Fibroblast of skin of right quadriceps (primary cell): ENCODE measurements at places on chromosomes 16 and 17.
A peak's percentile ranks its signal among the peaks of the same experiment; 100 is the strongest.

- DNase-seq: peak; percentile 21
Observed at GRCh38 chr16:65510850-65511249, 389.0 kb upstream of the CDH11 start.

GRCh38 chr16:88619859-88620815 lies 18.2 kb upstream of the IL17C start:
- DNase-seq: no peak

- no peak for DNase-seq
Observed at GRCh38 chr17:11705111-11705510, 106.8 kb downstream of the DNAH9 start.

DNA sequence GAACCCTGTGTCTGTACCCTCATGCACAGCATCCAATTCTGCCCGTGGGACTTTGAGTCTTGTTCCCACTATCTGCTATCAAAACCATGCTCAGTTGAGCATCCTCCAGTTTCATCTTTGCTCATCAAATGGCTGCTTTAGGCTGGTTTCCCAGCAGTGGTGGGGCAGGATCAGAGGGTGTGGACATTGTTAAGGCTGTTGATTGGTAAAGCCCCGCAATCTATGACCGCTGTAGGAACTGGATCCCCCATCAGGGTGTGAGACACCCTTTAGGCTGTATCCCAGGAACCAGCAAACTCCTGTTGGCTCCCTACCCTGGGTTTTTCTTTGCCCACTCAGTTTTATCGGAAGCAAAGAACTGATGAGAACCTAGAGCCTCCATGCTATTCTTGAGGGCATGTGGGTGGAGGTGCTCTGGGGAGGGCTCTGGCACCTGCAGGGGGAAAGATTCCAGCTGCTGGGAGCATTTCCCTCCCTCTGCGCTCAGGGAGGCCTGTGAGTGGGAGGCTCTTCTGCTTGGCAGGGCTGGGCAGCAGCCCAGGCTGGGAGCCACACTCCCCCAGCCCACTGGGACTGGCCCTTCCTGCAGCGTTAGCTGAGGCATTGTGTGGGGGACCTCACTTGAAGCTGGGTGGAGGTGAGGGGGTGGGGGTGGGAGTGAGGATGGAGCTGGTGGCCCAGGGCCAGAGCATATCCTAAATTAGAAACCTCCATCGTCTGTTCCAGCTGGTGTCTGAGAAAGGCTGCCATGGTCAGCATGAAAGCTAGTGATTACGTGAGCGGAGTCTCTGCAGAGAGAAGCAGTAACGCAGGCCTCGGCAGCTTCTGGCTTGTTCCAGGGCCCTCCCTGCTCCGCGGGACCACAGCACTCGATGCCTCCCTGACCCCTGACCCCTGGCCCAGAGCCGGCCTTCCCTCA lies 160.6 kb downstream of the IRF8 start:
- no peak for DNase-seq

GRCh38 chr16:27444015-27444414 lies 42.0 kb downstream of the IL21R start:
- peak; percentile 61 for DNase-seq

GRCh38 chr16:19172098-19172780 lies 4.2 kb downstream of the SYT17 start:
- no peak for DNase-seq

- DNase-seq: no peak
Observed at GRCh38 chr17:28533091-28533807, 19.2 kb downstream of the UNC119 start.

- DNase-seq: no peak
Observed at GRCh38 chr17:81550830-81551457, 1.2 kb downstream of the FAAP100 start.

DNA sequence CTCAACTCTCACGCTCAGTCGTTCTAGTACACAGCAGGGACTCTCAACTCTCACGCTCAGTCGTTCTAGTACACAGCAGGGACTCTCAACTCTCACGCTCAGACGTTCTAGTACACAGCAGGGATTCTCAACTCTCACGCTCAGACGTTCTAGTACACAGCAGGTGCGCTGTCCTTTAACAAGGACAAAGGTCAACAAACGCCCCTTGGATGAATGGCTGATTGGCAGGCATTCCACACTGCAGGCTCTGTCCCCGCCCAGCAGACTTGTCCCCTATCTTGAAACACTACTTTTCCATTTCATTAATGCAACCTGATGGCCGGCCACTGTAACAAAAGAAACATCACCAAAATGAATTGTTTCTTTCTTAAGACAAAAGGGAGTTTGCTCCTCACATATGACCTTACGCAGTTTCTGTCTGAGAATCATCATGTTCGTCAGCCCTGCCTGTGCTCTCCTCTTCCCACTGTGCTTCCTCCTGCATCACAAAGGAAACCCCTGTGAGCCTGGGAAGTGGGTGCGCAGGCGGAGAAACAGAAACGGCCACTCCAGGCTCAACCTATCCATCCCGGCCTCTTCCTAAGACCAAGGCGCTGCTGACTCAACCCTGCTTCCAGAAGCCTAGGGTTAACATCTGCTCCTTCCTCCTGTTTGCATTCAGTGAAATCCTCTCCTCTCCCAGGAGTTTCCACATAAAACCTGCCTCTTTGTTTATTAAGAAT lies 59.8 kb downstream of the ANKRD11 start:
- no peak for DNase-seq

DNA sequence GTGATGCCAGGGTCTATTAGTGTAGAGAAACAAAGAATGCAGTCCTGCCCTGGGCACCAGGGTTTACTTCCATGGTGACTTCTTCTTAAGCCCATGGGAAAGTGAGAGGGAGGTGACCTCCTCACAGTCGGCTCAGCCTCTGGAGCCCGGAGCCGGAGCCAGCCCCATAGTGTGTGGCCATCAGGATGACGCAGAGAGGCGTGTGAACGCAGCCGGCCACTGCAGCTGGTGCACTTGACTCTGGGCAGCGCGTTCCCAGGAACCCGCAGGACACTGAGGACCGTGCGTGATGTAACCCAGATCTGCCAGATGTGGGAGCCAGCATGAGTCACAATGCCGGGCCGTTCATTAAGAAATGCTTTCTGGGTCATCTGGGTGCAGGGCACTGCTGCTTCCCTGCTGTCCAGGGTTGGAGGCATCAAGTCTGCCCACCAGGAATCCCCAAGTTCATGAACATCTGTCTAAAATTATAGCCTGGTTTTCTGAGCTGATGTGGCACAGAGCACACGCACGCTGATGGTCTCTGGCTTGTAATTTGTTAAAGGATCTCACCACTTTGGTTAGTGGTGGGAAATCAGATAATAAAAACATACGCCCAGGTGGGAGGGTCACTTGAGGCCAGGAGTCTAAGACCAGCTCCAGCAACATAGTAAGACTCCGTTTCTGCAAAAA lies 114.1 kb downstream of the PITPNC1 start:
- peak; percentile 85 for DNase-seq

DNA sequence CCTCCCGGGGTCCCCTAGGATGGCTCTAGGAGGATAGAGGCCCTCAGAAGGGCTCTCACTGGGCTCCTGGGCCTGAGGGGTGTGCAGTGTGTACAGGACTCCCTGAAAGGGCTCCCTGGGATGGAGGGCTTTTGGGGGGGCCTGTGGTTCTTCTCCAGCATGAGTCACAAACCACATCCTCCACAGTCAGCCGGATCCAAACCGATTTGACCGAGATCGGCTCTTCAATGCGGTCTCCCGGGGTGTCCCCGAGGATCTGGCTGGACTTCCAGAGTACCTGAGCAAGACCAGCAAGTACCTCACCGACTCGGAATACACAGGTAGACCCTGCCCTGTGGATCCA lies 4.5 kb downstream of the TRPV2 start:
- peak; percentile 83 for DNase-seq

GRCh38 chr16:53949715-53950410 lies 245.9 kb downstream of the FTO start:
- DNase-seq: no peak
